ENCODE measurements at places on chromosomes 13 and 19.

DNA sequence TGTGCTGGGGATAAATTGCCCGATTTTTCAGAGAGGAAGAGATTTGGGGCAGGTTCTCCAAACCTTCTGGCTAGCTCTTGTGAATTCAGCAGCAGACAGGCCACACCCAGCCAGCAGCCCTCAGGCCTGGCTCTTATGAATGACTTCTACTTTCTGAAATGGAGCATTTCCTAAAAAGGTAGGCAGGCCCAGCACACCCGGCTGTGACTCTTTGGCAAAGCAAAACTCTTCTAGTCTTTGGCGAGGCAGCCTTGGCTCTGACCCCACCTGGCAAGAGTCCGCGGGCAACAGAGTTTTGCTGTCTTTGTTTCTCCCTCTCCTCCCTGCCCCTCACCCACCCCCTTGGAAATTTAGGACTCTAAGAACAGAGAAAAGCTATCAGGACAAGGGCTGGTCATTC, 221.2 kb downstream of the ZNF536 start:
- DNase-seq, result no peak

- DNase-seq, result no peak
Observed at GRCh38 chr19:48945415-48945814, 9.3 kb upstream of the BAX start.

GRCh38 chr19:33177417-33177979, 16.6 kb upstream of the LRP3 start:
- no peak for DNase-seq

- no peak for DNase-seq
Observed at GRCh38 chr13:79459906-79460305, 21.0 kb upstream of the NDFIP2 start.

- no peak for DNase-seq
Observed at GRCh38 chr13:28534210-28534609, 39.3 kb upstream of the FLT1 start.

GRCh38 chr19:38004186-38004520, 97.1 kb downstream of the SIPA1L3 start:
- DNase-seq, result no peak

GRCh38 chr13:78607409-78608251, 4.3 kb upstream of the POU4F1 start:
- DNase-seq, result no peak

DNA sequence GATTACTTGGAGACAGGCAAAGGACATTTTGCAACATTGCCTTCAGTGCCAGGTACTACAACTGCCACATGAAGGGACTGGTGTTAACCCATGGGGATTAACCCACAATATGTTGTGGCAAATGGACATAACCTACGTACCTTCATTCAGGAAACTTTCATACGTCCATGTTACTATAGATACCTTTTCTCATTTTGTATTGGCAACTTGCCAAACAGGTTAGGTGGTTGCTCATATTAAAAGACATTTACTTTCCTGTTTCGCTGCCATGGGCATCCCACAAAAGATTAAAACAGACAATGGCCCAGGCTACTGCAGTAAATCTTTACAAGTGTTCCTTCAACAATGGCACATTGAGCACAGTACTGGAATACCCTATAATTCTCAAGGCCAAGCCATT, 925.3 kb downstream of the SLITRK6 start:
- no peak for DNase-seq

GRCh38 chr19:5958074-5958850, 19.7 kb downstream of the RANBP3 start:
- DNase-seq, result no peak

DNA sequence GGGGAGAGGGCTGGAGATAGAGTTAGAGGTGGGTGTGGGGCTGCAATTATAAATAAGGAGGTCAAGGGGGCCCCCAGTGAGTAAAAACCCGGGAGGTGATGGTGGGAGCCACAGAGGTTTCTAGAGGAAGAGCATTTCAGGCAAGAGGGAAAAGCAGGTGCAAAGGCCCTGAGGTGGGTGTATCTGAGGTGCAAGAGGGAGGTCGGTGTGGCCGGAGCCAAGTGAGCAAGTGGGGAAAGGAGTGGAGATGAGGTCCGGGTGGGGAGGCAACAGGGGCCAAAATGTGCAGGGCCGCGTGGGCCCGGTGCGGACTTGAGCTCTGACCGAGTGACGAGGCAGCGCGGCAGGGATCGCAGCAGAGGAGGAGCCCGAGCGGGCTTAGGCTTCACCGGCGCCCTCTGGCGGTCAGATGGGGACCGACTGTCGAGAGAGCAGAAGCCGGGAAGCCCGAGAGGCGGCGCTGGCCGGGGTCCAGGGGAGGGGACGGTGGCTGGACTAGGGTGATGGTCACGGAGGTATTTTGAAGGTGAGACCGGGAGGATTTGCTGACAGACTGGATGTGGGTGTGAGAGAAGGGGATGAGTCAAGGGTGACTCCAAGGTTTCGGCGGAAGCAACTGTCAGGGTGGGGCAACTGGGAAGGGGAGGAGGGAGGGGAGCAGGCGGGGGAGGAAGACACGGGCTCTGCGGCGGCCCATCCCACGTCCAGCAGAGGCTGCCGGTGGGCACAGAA, 17.7 kb upstream of the SPACA4 start:
- DNase-seq, result peak; percentile 94

DNA sequence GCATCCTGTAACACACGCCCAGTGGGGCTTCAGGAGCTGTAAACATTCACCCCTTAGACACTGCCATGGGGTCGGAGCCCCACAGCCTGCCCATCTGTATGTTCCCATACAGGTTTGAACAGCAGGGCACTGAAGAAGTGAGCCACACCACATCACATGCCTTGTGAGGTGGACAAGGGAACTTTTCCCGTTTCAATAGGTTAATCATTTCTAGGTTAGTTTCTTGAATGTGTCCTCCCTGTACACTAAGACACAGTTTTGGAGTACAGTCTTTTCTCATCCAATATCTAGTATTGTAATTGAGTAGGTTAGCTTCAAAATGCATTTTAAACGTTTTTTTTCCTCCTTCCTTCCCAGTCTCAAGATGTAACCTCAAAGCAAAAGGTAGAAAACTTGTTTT, 700.2 kb upstream of the PCDH20 start:
- no peak for DNase-seq
